ENCODE measurements at places on chromosomes 12 and 14.

DNA sequence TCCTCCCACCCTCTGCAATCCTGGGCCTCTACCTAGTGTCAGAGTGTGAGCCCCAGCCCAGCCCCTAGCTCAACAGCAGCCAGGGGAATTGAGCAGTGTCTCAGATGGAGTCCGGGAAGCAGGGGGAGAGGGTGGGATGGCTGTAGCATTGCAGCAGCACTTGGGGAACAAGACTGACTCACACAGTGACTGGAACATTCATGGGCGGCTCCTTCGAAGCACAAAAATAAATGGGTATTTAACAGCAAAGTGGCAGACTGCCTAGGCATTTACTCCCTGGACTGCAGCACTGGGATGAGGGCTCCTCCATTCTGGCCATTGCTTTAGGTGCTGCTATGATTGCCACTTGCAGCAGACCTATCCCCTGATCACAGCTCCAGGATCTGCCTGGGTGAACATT, 46.0 kb upstream of the STK38L start:
- no peak for DNase-seq

- DNase-seq: peak; percentile 78
Observed at GRCh38 chr12:117367006-117367638, 5.7 kb upstream of the NOS1 start.

DNA sequence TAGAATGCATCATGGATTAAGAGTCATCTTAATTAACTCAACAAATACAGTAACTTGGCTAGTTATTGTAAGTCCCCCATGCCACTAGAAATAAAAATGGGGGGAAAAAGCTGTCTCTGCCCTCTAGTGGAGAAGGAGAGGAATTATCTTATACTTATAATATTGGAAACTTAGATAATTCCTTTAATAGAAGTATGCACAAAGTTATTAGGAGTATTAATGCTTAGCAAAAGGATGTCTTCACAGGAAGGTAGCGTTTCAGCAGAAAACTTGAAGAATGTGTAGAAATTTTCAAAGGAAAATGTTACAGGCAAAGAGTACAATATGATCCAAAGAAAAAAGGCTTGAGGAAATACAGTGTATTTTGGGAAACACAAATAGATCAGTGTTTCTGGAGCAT, 19.8 kb downstream of the OR5AU1 start:
- DNase-seq: no peak

DNA sequence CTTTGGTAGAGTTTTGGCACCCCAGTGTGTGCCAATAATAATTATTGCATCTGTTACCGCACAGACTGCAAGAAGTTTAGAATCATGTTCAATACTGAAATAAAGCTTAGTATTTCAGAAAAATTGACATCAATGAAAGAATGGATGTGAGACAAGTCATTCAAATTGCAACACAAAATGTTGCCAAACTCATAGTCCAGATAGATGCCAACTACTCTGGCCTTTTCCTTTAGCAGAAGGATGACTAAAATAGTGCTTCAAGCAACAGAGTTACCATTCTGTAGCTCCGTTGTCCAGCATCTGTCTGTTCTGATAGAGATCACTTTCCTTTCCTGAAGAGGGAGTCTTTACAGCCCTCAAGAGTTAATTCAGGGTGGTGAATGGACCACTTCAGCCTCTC, 77.5 kb downstream of the LIN7A start:
- no peak for DNase-seq

DNA sequence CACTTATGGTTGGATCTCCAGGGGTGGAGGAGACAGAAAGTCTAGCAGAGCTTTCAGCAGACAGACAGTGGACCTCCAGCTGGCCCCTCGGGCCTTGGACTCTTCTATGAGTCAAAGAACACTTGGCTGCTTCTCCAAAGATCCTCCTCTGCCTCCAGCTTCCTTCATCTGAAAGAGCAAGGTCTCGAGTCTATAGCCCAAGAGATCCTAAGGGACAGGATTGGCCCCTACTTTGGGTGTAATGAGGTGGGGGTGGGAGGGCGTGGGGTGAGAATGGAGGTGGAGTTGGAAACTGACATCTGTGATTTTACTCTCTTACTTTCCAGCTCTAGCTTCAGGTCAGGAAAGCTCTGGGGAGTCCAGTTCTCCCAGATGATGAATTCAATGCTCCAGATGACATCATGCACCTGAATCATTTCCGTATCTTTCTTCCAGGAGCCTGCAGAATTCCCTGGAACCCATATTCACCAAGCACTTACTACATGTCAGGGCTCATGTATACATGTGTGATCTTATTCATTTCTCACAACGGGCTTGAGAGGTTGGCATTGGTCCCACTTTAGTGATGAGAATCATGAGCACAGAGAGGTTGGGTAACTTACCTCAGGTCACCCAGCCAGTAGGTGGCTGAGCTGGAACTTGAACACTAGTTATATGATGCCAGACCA, 10.2 kb upstream of the PGF start:
- DNase-seq: no peak

- peak; percentile 59 for DNase-seq
Observed at GRCh38 chr14:100557658-100558057, 29.6 kb downstream of the BEGAIN start.
